Neural crest cell (in vitro differentiated cells): ENCODE measurements at places on chromosomes 2 and 18. TPM values are rescaled to one million over a fixed set of nuclear protein-coding genes. Genes with fewer than 3 reads are reported as not detected.

- DNase-seq: peak; percentile 48
Measured at GRCh38 chr2:240060977-240061591, 7.8 kb upstream of the OR6B3 start.

DNA sequence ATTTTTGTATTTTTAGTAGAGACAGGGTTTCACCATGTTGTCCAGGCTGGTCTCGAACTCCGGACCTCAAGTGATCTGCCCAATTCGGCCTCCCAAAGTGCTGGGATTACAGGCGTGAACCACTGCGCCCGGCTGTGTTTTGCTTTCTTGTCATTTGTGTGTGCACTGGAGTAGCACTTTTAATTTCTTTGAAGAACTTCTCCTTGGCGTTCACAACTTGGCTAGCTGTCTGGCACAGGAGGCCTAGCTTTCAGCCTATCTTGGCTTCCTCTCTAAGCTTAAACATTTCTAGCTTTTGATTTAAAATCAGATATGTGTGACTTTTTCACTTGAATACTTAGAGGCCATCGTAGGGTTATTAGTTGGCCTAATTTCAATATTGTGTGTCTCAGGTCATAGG lies 93.0 kb downstream of the COMMD1 start:
- no peak for DNase-seq

DNA sequence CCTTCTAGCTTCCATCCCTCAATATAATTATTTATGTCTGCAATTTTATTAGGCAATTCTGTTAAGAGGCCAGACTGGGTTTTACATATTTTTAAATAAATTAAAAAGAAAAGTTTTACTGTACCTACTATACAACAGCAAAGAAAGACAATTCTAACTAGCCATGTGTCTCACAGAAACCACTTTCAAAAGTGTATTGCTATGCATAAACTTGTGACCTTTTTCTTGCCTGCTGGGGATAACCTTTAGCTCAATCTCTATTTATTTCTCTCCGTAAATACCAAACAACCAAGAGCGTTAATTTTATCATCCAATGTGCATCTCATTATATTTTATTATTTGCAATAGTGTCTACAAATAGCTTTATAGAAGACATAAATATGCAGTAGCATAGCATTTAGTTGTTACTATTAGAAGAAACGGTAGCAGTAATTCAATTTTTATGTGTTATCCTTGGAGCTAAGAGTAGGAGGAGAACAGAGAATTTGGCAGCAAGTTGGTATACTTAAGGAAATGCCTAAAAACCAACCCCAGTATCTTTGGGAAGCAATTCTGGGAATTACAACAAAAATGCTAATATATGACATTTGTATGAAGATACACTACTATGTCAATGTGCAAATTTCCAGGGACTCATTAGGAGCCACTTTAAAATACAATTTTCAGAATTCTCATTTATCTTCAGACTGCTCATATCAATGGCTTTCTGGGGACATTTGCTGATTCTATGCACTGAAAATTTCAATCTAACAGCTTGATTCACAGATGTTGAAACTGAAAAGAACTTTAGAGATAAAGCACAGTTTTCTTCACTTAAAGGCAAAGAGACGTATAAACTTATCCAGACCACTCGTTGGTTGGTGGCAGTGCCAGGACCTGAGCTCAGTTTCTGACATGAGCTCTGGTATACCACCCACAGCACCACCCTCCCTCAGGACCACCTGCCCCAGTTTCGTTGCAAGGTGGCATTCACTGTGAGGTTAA lies 23.0 kb upstream of the RTN4 start:
- no peak for DNase-seq

The DOK6 gene
- 3.6 and 4.0 TPM in 2 replicates for total RNA-seq

DNA sequence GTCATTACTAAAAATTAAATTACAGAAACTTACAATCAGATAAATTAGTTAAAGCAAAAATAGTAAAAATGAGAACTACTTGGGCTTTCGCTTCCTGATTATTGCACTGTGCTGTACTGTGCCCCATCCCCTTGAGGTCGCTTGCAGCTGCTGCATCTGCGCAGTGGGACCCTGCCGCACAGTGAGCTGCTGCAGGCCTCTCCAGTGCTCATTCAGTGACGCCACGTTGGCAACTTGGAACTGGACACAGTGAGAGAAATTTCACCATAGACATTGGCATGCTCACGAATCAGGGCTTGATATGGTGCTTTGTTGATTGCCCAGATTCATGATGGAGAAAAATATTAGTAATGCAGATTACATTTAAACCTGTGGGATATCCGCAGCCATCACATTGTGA lies 290.8 kb upstream of the MYT1L start:
- no peak for DNase-seq

DNA sequence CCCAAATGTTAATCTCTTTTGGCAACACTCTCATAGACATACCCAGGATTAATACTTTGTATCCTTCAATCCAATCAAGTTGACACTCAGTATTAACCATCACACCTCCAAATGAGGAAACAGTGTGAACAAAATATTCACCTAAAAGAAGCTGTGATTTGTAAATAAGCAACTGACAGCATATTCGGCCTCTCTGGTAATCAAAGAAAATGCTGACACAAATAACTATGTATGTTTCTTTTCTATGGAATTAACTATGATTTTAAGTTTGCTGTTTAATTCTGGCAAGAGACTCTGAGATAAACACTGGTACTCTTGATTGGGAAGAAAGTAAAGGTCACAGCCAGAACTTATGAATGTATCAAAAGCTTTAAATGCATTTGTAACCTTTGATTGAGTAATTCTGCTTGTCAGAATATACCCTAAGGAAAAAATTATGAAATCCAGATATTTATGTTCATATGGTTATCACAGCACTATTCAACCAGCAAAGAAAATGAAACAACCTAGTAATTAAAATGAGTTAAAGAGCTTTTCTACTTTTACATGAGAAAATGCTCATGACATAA lies 3.6 kb upstream of the GYPC start:
- DNase-seq: no peak

The ALKAL2 gene
- 0.63 and 0.82 TPM in 2 replicates for total RNA-seq

DNA sequence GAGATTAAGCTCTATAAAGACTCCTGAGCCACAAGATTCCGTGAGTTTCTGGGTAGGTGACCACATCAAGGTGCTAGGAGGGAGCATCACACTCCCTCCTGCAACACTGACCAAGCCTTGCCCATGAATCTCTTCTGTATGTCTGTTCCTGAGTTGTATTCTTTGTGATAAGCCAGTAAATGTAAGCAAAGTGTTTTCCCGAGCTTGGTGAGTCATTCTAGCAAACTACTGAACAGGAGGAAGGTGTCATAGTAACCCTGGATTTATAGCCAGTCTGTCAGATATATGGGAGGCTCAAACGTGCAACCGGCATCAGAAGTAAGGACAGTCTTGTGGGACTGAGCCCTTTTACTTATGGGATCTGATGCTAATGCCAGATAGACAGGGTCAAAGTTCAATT lies 346.1 kb upstream of the KYNU start:
- DNase-seq: no peak

DNA sequence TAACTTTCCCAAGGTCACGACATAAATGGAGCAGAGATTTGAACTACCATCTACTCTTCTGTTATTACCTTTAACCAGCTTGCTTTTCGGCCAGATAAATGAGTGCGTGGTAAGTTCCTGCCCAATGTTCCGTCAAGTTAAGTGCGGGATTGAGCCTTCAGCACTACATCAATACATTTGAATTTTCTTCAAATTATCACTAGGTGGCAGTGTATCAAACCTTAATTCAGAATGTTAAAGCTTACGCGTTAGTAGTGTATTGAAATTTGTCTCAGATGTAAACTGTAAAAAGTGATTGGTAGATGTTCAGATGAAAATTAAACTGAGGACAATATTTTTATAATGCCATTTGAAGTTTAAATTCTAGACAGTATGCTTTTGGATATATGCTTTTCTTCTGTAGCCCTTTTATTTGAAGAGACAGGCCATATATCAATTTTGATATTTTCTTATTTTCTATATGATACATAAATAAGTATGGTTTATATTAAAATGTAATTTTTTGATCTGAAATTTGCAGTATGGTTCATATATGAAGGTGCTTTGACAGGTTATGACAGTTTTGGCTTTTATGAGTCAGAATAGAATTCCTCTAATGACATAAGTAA lies 681.3 kb downstream of the ADCYAP1 start:
- peak; percentile 1 for DNase-seq

GRCh38 chr2:197097578-197098366 lies 171.3 kb upstream of the PGAP1 start:
- no peak for DNase-seq

- DNase-seq: no peak
Measured at GRCh38 chr18:36734596-36734995, 94.2 kb downstream of the TPGS2 start.

DNA sequence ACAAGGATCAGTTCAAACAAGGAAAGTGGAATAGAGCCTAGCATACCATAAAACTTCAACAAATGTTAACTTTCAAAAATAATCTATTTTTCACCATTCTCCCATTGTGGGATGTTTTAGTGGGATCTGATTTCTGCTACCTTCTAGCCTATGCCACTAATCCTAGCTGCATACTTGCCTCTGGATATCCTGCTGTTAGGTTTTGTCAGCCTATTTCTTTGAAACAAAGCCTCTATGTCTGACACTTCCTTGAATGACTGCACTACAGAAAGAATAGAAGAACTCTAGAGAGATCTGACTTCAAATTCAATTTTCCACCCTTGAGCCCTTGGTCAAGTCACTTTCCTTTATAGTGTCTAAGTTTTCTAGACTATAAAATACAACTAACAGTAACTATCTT lies 291.5 kb downstream of the PTH2R start:
- DNase-seq: no peak

DNA sequence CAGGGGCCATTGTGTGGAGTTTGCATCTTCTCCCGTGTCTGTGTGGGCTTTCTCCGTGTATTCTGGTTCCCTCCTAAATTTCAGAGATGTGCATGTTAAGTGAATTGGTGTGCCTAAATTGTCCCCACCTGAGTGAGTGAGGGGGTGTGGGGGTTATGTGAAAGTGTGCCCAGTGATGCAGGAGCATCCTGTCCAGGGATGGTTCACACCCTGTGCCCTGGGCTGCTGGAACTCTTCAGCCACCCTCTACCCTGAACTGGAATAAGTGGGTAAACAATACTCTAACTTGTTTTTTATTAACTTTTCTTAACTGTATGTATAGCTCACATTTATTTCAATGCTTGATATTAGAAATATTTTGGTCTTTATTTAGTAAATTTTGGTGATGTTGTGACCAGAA lies 56.0 kb downstream of the UBE2E3 start:
- no peak for DNase-seq

- DNase-seq: no peak
Measured at GRCh38 chr2:190469771-190470170, 61.6 kb downstream of the MFSD6 start.

GRCh38 chr2:174051741-174052583 lies 86.8 kb upstream of the SP3 start:
- DNase-seq: no peak

The SLC9A4 gene
- not detected in 2 replicates for total RNA-seq

The KIAA1328 gene
- 9.3 and 12.3 TPM in 2 replicates for total RNA-seq

The CIB4 gene
- total RNA-seq: not detected in 2 replicates

- DNase-seq: peak; percentile 65
Measured at GRCh38 chr18:25832001-25832604, 258.3 kb downstream of the SS18 start.

GRCh38 chr18:44826418-44827259 lies 146.0 kb downstream of the SETBP1 start:
- DNase-seq: no peak

The COL5A2 gene
- 62.6 and 68.7 TPM in 2 replicates for total RNA-seq

DNA sequence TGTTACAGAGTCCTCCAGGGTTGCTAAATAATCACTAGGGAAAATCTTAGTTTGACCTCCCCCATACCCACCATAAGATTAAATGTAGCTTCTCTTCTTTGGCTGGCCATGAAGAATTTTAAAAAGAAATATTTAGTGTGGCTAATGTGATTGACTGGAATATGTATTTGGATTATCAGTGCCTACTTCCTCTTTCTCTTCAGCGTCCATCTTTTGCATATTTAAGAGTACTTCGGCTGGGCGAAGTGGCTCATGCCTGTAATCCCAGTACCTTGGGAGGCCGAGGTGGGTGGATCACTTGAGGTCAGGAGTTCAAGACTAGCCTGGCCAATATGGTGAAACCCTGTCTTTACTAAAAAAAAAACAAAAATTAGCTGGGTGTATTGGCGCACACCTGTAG lies 28.8 kb downstream of the ADAM23 start:
- DNase-seq: no peak

The MTCL1 gene
- 17.8 and 18.4 TPM in 2 replicates for total RNA-seq

GRCh38 chr2:63784461-63784860 lies 57.2 kb upstream of the UGP2 start:
- no peak for DNase-seq

The GREB1 gene
- total RNA-seq: 132 and 143 TPM in 2 replicates

GRCh38 chr2:86143926-86144685 lies 38.1 kb downstream of the PTCD3 start:
- DNase-seq: no peak

- no peak for DNase-seq
Measured at GRCh38 chr2:151261977-151262291, 271 bp upstream of the RBM43 start.

The MERTK gene
- 3.3 and 4.4 TPM in 2 replicates for total RNA-seq

- no peak for DNase-seq
Measured at GRCh38 chr2:2243666-2244065, 87.4 kb downstream of the MYT1L start.
